T-helper 1 cell treated with Interleukin-12 subunit alpha and Interleukin-12 subunit beta and Interleukin-4 antibody, amounts not matched to agents 30 ng/mL and 1 ng/mL, for 36 hours (primary cell): ENCODE measurements at places on chromosomes 1 and 21. TPM values are rescaled to one million over a fixed set of nuclear protein-coding genes. Genes with fewer than 3 reads are reported as not detected.

The SPATA45 gene
- 0.93 TPM in 1 of 2 replicates, not detected in the other for total RNA-seq

The CNR2 gene
- total RNA-seq, result 0.05 and 0.07 TPM in 2 replicates

The MATN1 gene
- 0.17 TPM in 1 of 2 replicates, not detected in the other for total RNA-seq

The IFI44L gene
- total RNA-seq, result 132 and 135 TPM in 2 replicates

The LENEP gene
- 0.93 and 0.98 TPM in 2 replicates for total RNA-seq

The METTL25B gene
- 30.6 and 35.8 TPM in 2 replicates for total RNA-seq

The RBP7 gene
- not detected in 2 replicates for total RNA-seq

The SPOCD1 gene
- total RNA-seq, result not detected in 2 replicates

The GBP4 gene
- total RNA-seq, result 147 and 150 TPM in 2 replicates

The ADCY10 gene
- total RNA-seq, result 0.07 and 0.46 TPM in 2 replicates

The PADI4 gene
- total RNA-seq, result 0.17 TPM in 1 of 2 replicates, not detected in the other

The TRPM2 gene
- 35.2 and 35.6 TPM in 2 replicates for total RNA-seq

The TAS1R1 gene
- total RNA-seq, result not detected in 2 replicates

The CYP4B1 gene
- 0.10 TPM in 1 of 2 replicates, not detected in the other for total RNA-seq

The S100A14 gene
- total RNA-seq, result not detected in 2 replicates

The PLEKHG5 gene
- total RNA-seq, result 1.8 and 2.0 TPM in 2 replicates

The LAPTM5 gene
- 477 and 500 TPM in 2 replicates for total RNA-seq

The CR1 gene
- total RNA-seq, result 0.02 TPM in 2 replicates

The LCE1A gene
- total RNA-seq, result not detected in 2 replicates

The CLCA4 gene
- not detected in 2 replicates for total RNA-seq

The C8A gene
- not detected in 2 replicates for total RNA-seq

The HSPG2 gene
- total RNA-seq, result 3.9 and 4.0 TPM in 2 replicates

The DPT gene
- not detected in 2 replicates for total RNA-seq

The OR14K1 gene
- not detected in 2 replicates for total RNA-seq

The SMPDL3B gene
- 0.44 and 0.54 TPM in 2 replicates for total RNA-seq

The PTAFR gene
- 0.49 and 0.90 TPM in 2 replicates for total RNA-seq

The OXCT2 gene
- total RNA-seq, result 0.22 TPM in 1 of 2 replicates, not detected in the other

The WNT3A gene
- total RNA-seq, result not detected in 2 replicates

The HFM1 gene
- not detected in 2 replicates for total RNA-seq

The SLC35F3 gene
- total RNA-seq, result 8.0 and 8.7 TPM in 2 replicates

The NT5C1A gene
- 0.56 and 1.1 TPM in 2 replicates for total RNA-seq

The UTS2 gene
- total RNA-seq, result not detected in 2 replicates

The SPATA17 gene
- total RNA-seq, result not detected in 2 replicates

The OR10T2 gene
- not detected in 2 replicates for total RNA-seq

The EDN2 gene
- total RNA-seq, result not detected in 2 replicates

The RPTN gene
- not detected in 2 replicates for total RNA-seq

The FMO2 gene
- not detected in 2 replicates for total RNA-seq

The BARHL2 gene
- not detected in 2 replicates for total RNA-seq

The CHIA gene
- total RNA-seq, result not detected in 2 replicates

The CASZ1 gene
- 9.5 and 10.6 TPM in 2 replicates for total RNA-seq

The SRSF11 gene
- 191 and 198 TPM in 2 replicates for total RNA-seq

The TSPAN1 gene
- 0.17 TPM in 1 of 2 replicates, not detected in the other for total RNA-seq

The YOD1 gene
- total RNA-seq, result 8.0 and 8.2 TPM in 2 replicates

The ACKR1 gene
- total RNA-seq, result not detected in 2 replicates
